AG20443 (cell line): ENCODE measurements at places on chromosomes 5 and 9.

- no peak for DNase-seq
Observed at GRCh38 chr9:84620338-84620737, 49.2 kb upstream of the NTRK2 start.

- DNase-seq: no peak
Observed at GRCh38 chr9:2723376-2724065, 6.2 kb downstream of the KCNV2 start.

GRCh38 chr9:77943057-77943456, 88.6 kb downstream of the GNAQ start:
- DNase-seq: no peak

- DNase-seq: no peak
Observed at GRCh38 chr5:390623-391491, 52.1 kb upstream of the EXOC3 start.

GRCh38 chr9:136013524-136014034, 52.4 kb upstream of the UBAC1 start:
- DNase-seq: no peak

DNA sequence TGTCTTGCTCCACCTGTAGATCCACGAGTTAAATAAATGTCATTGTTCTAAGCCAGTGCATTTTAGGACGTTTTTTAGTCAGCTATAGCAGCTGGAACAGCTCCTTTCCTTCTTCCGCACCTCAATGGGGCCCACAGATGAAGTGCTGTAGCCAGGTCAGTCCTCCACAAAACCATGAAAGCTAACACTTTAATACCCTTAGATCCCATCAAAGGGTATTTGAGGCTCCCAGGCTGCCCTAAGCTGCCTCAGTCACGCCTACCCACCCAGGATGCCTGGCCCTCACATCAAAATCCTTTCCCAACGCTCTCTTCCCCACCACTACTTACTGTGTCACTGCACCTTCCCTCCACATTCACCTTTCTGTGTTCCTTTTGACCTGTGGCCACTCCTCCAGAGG, 44.1 kb upstream of the ACO1 start:
- no peak for DNase-seq

DNA sequence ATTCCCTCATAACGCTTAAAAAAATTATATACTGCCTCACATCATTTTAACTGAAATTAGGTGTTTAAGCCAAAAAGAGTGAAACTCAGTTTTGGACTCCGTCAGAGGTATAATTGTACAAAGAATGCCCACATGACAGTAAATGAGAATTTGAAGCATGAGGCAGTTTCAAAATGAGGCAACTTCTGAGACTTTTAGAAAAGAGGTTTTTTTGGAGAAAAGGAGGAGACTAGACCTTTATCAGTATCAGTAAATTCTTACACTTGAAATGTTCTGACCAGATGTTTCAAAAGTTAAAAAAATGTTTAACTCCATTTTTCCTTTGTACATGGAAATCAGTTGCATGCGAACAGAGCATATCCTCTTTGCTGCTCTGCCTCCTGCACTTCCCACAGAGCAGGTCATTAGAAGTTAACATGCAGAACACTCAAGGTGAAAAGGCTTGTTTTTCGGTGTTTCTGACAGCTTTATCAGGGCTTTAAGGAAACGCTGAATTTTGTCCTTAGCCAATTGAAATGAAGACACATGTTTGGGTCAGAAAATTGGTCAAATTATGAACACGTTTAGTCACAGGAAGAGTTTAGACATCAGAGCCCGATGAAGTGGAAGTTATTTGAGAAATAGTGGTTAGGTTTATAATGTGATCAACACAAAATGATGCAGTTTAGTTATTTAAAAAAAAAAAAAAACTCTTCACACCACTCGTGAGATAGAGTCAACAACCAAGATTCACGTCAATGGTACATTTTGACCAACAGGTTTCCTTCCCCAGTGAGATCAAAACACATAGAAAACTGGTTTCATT, 59.5 kb downstream of the PIK3R1 start:
- DNase-seq: no peak

DNA sequence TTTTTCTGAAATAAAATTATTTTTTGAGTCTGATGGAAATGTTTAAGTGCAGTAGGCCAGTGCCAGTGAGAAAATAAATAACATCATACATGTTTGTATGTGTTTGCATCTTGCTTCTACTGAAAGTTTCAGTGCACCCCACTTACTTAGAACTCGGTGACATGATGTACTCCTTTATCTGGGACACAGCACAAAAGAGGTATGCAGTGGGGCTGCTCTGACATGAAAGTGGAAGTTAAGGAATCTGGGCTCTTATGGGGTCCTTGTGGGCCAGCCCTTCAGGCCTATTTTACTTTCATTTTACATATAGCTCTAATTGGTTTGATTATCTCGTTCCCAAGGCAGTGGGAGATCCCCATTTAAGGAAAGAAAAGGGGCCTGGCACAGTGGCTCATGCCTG, 39.2 kb downstream of the FXN start:
- DNase-seq: no peak

DNA sequence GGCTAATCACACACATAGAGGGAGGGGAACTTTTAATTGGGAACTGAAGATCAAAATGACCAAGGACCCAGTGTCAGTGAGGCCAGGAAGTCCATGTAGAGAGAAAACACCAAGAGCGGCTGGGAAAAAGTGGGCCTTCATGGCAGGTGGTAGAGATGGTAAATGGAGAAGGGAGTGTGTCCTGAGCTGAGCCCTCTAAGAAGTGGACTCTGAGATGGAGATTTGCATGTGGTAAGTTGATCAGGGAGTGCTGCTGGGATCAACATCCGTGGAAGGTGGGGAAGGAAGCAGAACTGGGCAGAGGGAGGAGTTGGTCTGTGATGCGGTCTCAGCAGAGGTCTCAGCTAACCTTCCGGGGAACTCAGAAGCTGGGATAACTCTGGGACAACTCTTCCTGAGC, 18.9 kb upstream of the PDZD2 start:
- no peak for DNase-seq

DNA sequence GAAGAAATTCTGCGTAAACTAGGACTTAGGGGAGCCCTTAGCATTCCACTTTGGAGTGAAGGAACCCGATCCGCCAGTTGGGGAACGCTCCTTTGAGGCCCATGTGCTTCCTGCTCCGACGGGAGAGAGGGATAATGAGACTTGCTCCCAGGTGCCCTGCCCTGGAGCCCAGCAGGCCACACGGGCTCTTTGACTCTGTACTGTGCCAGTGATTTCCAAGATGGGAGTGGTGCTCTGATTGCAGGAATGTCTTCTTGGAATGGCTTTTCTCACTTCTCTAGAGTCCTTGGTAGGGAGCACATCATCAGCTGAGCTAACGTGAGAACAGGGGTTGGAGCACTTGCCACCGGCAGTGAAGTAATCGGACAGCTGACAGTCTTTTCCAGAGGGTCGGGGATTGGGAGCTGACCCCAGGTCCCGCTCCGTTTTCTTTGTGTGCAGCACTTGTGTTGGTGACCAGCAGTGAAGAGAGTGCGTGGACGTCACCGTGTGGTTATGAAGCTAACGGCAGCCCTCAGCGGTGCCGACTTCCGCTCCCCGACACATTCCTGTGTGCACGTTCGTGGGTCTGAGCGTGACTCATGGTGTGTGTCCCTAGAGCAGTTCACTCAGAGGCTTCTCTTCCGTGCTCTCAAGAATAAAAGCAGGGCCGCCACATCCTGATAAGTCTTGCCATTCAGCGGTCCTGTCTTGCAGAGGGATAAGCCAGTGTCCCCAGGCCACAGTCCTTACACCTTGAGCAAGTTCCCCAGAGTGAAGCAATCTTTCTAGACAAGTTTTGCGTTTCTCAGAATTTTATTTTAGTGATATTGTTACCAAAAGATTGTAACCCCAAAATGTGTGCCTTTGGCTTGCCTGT, 25.6 kb downstream of the ABL1 start:
- DNase-seq: peak; percentile 90

DNA sequence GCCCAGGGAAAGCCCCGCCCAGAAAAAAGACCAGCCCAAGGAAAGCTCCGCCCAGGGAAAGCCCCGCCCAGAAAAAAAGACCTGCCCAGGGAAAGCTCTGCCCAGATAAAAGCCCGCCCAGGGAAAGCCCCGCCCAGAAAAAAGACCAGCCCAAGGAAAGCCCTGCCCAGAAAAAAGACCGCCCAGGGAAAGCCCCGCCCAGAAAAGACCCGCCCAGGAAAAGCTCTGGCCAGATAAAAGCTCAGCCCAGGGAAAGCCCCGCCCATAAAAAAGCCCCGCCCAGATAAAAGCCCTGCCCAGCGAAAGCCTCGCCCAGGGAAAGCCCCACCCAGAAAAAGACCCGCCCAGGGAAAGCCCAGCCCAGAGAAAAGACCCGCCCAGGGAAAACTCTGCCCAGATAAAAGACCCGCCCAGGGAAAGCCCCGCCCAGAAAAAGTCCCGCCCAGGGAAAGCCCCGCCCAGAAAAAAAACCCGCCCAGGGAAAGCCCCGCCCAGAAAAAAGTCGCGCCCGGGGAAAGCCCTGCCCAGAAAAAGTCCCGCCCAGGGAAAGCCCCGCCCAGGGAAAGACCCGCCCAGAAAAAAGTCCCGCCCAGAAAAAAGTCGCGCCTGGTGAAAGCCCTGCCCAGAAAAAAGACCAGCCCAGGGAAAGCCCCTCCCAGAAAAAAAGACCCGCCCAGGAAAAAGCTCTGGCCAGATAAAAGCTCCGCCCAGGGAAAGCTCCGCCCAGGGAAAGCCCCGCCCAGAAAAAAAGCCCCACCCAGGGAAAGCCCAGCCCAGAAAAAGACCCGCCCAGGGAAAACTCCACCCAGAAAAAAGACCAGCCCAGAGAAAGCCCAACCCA, 11.9 kb downstream of the GRIN1 start:
- DNase-seq: peak; percentile 50

DNA sequence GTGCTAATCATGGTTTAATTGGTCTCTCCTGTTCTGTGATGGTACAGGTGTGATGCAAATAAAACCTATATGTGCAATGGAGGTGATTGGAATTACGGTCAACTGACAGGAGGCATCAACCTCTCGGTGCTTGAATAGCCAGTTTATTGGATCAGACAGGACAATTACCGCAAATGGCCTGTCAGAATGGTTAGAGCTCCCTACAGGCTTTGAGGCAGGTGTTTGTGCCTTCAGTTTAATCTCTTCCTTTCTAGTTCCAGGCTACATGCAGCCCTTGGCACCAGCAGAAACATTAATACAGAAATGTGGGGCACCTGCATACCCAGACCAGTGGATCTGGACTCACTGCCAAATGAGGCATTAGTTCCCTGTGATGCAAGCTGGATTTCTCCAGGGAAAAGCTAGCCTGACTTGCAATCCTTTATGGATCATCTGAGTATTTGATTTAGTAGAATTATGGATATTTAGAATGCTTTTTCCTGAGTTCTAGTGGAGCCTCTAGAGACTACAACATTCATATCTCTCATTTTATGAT, 128.6 kb downstream of the MAT2B start:
- DNase-seq: no peak

DNA sequence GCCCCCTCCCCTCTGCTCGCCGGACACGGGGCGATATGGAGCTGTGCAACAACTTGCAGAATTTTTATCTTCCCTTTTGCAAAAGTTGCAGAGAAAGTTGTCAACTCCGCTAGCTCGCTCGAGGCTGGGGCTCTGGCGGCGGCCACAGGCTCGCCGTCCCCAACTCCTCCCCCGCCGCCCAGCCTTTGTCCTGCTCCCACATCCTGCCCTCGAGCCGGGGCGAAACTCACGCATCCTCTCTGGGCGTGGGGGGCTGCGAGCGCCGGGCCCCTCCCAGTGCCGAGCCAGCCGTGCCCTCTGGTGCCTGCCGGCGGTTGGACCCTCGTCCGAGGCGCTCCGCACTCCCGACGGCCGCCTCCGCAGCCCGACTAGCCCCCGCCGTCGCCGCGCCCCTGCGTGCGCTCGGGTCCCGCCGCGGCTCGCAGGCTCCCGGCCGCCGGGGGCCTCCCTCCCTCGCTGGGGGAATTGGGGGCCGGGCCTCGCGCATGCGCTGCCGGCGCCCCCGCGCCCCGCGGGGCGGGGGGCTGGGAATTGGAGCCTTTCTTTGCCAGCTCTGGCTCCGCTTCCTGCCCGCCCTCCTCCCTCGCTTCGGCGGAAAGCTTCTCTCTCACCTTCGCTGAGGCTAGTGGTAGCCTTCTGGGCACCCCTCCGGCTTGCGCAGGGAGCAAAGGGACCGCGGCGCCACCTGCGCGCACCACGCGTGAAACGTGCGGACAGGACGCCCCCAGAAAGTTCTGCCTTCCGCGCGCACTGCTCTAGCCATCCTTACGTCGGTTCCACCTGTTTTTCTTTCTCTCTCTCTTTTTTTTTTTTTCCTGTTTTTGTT, at the start of gene CCNJL:
Gene CCNJL (minus strand): TSS at position 431 of the 826 bp plus-strand sequence. CDS start 641 bp downstream, outside the sequence.
- peak; percentile 60 for DNase-seq

GRCh38 chr9:131851414-131851813, 111.5 kb upstream of the RAPGEF1 start:
- no peak for DNase-seq
